ENCODE measurements at places on chromosomes 16 and 17.

GRCh38 chr16:67357561-67357960, 30.9 kb downstream of the LRRC36 start:
- DNase-seq, result no peak

DNA sequence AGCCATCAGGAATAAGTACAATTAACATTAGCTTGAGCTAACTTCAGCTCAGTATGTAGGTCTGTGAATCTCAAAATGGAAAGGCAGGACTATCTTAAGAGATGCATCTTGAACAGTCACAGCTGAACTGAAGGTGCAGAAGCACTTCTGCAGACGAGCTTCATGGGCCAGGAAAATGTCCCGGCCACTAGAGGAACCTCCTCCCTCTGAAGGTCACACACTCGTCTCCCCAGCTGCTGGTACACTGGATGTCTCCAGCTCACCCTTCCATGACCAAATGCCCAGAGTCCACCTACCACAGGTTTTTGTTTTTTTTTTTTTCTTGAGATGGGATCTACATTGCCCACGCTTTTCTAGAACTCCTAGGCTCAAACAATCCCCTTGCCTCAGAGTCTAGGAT, 33.2 kb downstream of the WDR59 start:
- no peak for DNase-seq

DNA sequence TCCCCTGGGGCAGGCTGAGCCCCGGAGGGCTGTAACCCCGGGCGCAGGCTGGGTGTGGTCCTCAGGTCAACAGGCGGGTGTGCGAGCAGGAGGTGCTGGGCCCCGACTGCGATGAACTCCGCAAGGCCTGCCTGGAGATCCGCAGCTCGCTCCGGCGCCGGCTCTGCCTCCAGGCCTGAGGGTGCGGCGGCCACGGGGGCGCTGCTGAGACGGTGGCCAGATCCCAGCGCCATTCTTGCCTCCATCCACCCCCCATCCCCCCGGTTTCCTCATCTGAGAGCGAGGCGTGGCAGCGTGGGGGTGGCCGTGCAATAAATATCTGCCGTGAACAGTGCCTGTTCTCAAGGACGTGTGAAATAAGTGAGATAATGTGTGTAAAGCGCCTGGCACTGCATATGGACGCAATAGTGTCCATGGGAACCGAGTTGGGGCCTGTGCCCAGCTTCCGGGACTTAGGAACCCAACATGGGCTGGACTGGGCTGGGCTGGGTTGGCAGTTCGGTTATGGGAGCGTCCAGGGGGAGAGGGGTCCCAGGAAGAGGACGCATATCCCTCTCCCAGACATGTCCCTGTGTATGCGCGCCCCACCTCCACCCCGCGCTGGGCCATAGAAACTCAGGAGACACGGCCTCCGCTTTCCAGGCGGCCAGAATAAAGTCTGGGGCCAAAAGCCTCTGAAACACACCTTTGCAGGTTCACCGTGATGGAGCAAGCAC, 15.0 kb downstream of the ZNF213 start:
- peak; percentile 7 for DNase-seq

DNA sequence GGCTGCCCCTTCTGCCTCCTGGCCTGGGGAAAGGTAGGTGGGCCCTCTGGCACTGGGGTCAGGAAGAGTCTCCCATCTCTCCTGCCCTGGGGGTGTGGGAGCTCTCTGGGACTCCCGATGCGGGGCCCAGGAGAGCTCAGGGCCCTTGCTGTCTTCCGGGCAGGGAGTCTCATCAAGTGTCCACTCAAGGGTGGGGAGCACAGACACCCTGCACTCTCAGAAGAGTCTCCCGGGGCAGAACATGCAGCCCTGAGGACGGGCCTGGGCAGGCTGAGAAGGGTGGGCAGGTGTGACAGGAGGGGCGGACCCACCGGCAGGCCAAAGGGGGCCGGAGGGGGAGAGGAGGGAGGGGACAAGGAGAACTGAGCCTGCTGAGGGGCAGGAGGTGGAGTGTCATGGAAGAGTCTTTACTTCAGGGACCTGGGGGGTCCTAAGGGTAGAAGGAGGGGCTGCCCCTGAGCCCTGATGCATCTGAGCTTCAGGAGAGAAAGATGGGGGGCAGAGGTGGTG, 8.4 kb upstream of the PKMYT1 start:
- DNase-seq, result no peak

- DNase-seq, result no peak
Measured at GRCh38 chr16:13956635-13957196, 36.8 kb downstream of the ERCC4 start.

GRCh38 chr17:2466931-2467330, 44.8 kb downstream of the METTL16 start:
- DNase-seq, result no peak

DNA sequence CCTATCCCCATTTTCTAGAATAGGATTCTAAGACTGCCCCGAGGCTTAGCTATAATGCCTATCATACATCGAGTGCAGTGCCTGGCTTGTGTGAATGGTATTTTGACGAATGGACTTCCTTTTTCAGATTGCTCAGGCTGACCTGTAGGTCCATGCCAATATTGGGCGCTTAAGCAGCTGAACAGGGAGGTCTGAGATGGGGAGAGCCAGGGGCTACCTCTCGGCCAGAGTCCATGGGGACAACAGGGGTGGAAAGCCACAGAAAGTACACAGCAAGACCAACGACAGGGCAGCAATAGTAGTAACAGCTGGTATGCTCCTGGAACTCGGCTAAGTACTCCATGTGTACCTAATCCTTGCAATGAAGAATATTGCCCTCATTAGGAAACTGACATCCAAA, 91.7 kb upstream of the WSCD1 start:
- no peak for DNase-seq

GRCh38 chr16:87074641-87075318, 242.4 kb downstream of the C16orf95 start:
- DNase-seq, result no peak

DNA sequence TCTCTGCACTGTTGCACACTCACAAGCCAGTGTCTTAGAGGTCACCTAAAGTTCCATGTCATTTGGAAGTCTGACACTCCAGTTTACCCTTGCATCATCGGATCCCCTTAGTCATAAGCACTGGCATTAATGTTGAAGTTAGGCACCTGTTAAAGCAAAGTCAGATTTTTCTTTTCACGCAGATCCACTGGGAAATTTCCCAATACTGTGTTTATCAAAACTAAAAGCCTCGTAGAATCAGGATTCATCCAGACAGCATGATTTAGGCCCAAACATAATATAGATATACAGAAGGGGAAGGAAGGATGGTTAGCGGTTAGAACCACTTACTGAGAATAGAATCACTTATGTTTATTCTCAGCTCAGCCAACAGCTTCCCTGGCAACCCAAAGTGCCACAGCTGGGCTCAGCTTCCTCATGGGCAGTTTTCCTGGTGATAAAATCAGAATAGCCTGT, 30.1 kb upstream of the HAPSTR1 start:
- no peak for DNase-seq

DNA sequence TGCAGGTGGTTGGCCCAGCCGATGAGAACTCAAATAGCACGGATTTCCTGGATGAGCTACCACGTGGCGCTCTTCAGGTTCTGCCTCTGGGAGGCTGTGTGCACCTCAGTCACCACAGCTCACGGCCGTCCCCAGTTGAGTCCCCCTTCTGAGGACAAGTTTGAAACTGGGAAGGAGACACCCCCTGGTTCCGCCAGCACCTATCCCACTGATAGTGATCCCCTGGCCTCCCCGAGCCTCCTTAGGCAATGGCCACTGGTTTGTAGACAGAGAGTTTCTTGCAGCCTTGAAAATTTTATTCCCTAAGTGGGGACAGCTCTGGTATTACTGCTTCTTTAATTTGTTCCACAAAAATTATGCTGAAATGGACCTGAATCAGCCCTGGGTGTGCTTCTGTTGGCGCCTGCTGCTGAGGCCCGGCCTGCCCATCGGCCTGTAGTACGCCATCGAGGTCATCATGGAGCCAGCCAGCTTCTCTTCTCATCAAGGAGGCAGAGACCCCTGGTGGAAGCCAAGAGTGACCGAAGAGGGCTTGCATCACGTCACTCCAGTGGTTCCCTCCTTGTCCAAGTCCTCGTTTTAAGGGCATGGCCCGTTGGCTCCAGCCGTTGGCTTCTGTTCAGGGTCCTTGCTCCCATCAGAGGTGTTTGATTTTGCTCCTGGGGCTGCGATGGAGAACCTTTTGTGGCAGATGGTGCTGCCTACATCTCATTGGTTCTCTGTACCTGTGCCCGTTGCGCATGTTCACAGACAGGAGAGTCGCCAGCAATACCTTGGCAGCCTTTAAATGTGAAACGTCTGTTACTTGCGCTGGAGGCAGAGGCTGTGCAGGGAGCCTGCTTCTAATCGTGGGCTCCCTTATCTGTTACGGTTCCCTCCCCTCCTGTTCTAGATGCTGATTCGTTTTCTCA, 9.3 kb downstream of the SMCR8 start:
- no peak for DNase-seq

DNA sequence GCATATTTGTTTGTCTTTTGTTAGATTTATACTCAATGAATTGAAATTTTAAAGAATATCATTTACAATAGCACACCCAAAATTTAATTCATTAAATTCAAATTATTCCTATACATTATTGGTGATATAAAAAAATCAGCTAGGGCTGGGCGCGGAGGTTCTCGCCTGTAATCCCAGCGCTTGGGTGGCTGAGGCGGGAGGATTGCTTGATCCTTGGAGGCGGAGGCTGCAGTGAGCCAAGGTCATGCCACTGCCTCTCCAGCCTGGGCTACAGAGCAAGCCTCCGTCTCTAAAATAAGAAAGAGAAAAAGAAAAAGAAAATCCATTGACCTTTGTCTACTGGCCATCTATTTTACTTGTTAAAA, 4.5 kb upstream of the PRDM7 start:
- no peak for DNase-seq

DNA sequence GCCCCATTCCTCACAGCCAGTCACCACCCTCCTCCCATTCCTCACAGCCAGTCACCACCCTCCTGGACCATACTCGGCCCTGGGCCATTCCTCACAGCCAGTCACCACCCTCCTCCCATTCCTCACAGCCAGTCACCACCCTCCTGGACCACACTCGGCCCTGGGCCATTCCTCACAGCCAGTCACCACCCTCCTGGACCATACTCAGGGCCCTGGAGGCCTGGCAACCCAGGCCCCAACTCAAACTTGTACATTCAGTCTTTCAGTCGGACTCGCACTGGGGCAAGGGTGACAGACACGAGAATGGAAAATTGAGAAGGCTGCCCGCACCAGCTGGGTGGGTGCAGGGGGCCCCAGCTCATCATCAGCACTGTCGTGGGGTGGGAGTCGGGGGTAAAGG, 30.4 kb upstream of the FOXK2 start:
- DNase-seq, result no peak

- DNase-seq, result no peak
Measured at GRCh38 chr16:24589997-24590396, 50.6 kb downstream of the RBBP6 start.

DNA sequence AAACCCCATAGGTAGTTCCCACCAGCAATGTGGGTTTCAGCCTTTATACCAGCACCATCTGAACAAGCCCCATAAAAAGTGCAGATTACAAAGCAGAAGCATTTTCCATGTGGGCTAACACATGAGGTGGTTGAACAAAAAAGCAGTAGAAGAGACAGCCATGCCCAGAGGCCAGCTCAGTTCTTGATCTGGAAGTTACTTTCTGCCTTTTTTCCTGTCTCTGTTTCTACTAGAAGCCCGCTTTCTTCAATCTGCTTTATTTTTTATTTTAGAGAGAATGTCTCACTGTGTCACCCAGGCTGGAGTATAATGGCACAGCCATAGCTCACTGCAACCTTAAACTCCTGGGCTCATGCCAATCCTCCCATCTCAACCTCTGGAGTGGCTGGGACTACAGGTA, 31.5 kb upstream of the APOH start:
- no peak for DNase-seq

GRCh38 chr17:80702315-80703141, 157.9 kb downstream of the RPTOR start:
- DNase-seq, result no peak

DNA sequence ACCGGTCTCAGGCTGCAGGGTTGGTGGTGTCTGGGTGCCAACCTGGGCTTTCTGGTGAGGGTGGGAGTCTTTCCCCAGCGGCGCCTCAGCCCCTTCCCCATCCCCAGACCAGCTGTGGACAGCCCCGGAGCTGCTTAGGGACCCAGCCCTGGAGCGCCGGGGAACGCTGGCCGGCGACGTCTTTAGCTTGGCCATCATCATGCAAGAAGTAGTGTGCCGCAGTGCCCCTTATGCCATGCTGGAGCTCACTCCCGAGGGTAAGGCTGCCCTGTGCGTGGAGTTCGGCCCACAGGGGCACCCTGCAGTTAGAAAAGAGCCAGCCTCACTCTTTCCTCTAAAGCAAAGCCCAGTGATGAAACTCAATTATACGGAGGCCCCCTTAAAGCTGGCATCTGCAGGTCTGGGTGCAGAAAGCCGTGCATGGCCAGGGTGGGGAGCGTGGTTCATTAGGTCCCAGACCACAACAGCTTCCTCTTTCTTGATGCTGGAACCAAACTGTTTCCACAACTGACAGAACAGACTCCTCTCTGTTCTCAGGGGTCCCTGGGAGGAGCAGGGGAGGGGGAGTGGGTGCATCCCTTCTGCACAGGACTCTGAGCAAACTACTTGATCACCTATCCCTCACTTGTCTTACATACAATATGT, 10.7 kb downstream of the GUCY2D start:
- DNase-seq, result no peak

GRCh38 chr16:278863-279366, 1.5 kb upstream of the ARHGDIG start:
- DNase-seq, result peak; percentile 45

DNA sequence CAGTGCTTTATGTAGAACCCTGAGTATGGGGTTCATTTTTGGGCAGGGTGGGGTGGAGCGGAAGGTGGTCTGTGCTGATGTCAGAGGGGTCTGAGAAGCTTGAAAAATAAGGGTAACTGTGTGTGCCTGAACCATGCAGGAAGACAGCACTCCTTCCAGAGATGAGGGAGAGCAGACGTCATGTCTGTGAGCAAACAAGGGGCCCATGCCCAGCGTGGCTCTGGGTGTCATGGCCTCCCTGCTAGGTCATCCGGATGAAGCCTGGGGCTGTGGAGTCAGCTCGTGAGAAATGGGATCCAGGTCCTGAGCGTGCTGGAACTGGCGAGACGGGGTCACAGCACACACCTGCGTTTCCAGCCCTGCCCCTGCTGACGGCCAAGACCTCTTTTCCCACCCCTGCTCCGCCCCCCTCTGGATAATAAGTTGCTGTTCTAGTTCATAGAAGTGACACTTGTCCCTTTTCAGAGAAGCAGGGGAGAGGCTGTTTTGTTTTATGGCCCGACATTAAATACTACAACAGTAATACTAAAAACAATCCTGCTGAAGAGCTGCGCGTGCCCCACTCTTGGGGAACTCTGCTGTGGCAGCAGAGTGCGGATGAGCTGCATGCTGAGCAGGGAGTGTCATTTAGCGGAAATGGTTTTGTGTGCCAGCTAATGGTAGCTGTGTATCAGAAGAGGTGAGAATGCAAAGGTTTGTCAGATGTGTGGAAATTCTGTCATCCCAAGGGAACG, 92.6 kb downstream of the RPTOR start:
- no peak for DNase-seq

- DNase-seq, result no peak
Measured at GRCh38 chr16:52436339-52437276, 110.3 kb downstream of the TOX3 start.

DNA sequence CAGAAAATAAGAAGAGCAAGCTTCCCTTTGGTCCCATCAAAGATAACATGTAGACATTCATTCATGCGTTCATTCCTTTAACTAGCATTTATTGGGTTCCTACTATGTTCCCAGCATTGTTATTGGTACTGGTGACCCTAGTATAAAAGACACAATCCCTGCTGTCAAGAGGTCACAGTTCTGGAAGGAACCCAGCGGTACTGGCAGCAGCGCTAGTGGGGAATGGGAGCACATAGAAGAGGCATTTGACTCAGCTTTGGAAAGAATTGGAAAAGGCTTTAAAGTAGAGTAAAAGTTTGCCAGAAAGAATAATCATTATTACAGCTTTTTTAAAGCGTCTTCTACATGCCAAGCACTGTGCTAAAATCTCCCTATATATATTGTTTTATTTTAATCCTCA, 41.7 kb upstream of the NF1 start:
- no peak for DNase-seq
